ENCODE measurements at places on chromosomes 2 and 18. TPM values are rescaled to one million over a fixed set of nuclear protein-coding genes. Genes with fewer than 3 reads are reported as not detected.

LYPD1 gene
- 51.6 TPM for total RNA-seq

EML6 gene
- total RNA-seq, result 1.8 TPM

FEZ2 gene
- 39.3 TPM for total RNA-seq

DLGAP1 gene
- not detected for total RNA-seq

CTIF gene
- total RNA-seq, result 18.9 TPM

TGFBRAP1 gene
- total RNA-seq, result 31.1 TPM

TUBA3E gene
- 11.1 TPM for total RNA-seq

ALLC gene
- total RNA-seq, result not detected

FTCDNL1 gene
- total RNA-seq, result 2.0 TPM

VPS4B gene
- total RNA-seq, result 42.9 TPM

FBLN7 gene
- 0.03 TPM for total RNA-seq

TLX2 gene
- total RNA-seq, result not detected

PLA2R1 gene
- total RNA-seq, result 0.87 TPM

TFCP2L1 gene
- 0.10 TPM for total RNA-seq

HOXD11 gene
- 8.9 TPM for total RNA-seq

HYCC2 gene
- total RNA-seq, result 4.0 TPM

RALB gene
- 48.3 TPM for total RNA-seq

TRIP12 gene
- total RNA-seq, result 179 TPM

SCN9A gene
- 1.8 TPM for total RNA-seq

IAH1 gene
- total RNA-seq, result 11.3 TPM

STRN gene
- 14.8 TPM for total RNA-seq

REG3G gene
- 0.23 TPM for total RNA-seq

CDK5R2 gene
- 0.27 TPM for total RNA-seq

DYSF gene
- total RNA-seq, result 2.3 TPM

LYG2 gene
- 0.61 TPM for total RNA-seq

DIS3L2 gene
- 25.7 TPM for total RNA-seq

CHRNG gene
- not detected for total RNA-seq

DUSP2 gene
- total RNA-seq, result 1.0 TPM

CERS6 gene
- 24.3 TPM for total RNA-seq

LBX2 gene
- total RNA-seq, result 4.0 TPM

PJVK gene
- total RNA-seq, result 0.47 TPM

UGT1A10 gene
- not detected for total RNA-seq

ELOA2 gene
- total RNA-seq, result not detected

GDF7 gene
- 0.33 TPM for total RNA-seq

FSHR gene
- total RNA-seq, result not detected

MAP3K19 gene
- total RNA-seq, result not detected

IRS1 gene
- total RNA-seq, result 22.8 TPM

HOXD1 gene
- not detected for total RNA-seq

TYMS gene
- 59.2 TPM for total RNA-seq

ZNF396 gene
- total RNA-seq, result not detected

SFTPB gene
- not detected for total RNA-seq

B4GALT6 gene
- 29.3 TPM for total RNA-seq

KATNAL2 gene
- total RNA-seq, result not detected

C2orf42 gene
- 14.6 TPM for total RNA-seq

AMER3 gene
- total RNA-seq, result not detected

IL37 gene
- total RNA-seq, result not detected

E2F6 gene
- 21.4 TPM for total RNA-seq

ALPP gene
- total RNA-seq, result not detected

SOS1 gene
- total RNA-seq, result 9.4 TPM

FHOD3 gene
- total RNA-seq, result 47.1 TPM

SRD5A2 gene
- not detected for total RNA-seq

GREB1 gene
- total RNA-seq, result 1.2 TPM

GPN1 gene
- 52.9 TPM for total RNA-seq

CYTIP gene
- total RNA-seq, result not detected

SNRNP200 gene
- total RNA-seq, result 31.9 TPM

CD226 gene
- 0.17 TPM for total RNA-seq

LCT gene
- total RNA-seq, result not detected
